NCI-H2081 treated with DMSO at 0.1 percent for 48 hours (cell line): ENCODE measurements at places on chromosomes 16 and 17.

GRCh38 chr16:28556914-28557320 lies 3.2 kb downstream of the SGF29 start:
- DNase-seq, result no peak

DNA sequence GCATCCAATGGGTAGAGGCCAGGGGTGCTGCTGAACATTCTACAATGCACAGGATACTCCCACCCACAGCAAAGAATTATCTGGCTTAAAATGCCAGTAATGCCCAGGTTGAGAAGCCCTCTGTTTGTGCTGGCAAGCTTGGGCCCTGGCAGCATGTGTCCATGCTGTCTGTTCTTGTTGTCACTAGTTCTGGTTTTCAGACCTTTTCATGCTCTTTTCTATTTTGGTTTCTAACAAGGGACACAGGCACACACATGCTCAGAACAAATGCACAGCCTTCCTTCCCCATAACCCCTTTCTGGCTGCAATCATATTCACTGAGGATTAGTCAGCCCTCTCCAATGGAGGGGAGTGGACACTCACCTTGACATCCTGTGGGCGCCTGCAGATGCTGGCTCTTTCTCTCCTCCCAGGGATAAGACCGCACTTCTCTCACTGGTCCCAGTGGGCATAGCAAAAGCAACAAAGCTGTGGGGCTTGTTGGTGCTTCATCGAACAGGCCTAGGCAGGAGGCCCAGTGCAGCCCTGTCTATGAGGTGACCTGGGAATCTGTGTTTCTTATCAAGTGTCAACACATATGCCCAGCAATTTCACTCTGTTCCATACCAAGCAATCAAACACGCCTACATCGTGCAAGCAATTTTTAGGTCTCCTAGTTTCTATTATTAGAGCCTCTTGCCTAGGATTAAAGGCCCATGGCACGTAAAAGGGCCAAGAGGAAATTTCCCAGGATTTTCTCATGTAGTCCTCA lies 271.1 kb upstream of the CCL2 start:
- DNase-seq, result no peak

- no peak for DNase-seq
Measured at GRCh38 chr16:21161211-21161610, 2.7 kb downstream of the LDAF1 start.

- no peak for DNase-seq
Measured at GRCh38 chr16:35150805-35151312, 1691.4 kb downstream of the TP53TG3F start.

- no peak for DNase-seq
Measured at GRCh38 chr17:27240086-27240801, 53.7 kb upstream of the WSB1 start.

DNA sequence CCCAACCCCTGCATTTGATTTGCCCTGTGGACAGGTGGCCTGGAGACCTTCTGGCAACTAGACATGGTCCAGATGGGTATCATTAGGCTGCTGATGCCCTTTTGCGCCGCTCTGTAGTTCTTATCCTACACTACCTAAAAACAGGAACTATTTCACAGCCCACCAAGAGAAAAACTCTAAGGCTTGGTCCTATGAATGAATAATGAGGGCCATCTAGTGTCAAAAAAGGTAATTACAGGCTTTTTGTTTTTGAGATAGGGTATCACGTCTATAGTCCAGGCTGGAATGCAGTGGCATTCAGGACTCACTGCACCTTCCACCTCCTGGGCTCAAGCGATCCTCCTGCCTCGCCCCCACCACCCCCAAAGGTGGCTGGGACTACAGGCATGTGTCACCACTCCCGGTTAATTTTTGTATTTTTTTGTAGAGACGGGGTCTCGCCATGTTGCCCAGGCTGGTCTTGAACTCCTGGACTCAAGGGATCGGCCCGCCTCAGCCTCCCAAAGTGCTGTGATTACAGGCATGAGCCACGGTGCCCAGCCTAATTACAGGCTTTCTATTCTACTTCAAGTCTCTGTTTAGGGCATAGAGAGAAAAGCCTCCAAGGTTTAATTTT lies 20.9 kb downstream of the COIL start:
- no peak for DNase-seq

DNA sequence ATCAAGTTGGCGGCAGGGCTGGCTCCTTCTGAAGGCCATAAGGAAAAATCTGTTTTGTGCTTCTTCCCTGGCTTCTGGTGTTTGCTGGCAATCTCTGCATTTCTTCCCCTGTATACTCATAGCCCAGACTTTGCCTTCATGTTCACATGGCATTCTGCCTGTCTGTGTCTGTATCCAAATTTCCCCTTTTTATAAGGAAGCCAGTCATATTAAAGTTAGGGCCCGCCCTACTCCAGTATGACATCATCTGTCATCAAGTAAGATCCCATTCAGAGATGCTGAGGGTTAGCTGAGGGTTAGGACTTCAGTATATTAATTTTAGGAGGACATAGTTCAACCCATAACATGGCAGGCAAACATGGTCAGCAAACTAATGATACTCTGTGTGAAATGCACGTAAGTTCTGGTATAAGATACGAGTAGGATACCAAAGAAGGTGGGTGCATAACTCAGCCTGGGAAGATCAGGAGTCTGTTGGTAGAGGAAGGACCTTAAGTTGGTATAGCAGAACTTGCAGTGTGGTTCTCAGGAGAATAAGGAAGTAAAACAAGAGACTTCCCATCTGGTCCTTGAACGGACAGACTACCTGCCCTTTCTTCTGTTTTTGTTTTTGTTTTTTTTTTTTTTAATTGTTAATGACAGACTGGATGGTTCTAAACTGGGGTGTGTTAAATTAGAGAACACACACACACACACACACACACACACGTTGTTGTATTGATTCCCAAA lies 13.9 kb downstream of the MAP2K6 start:
- DNase-seq, result no peak

- DNase-seq, result no peak
Measured at GRCh38 chr17:64781014-64781756, 119.1 kb upstream of the SMURF2 start.

DNA sequence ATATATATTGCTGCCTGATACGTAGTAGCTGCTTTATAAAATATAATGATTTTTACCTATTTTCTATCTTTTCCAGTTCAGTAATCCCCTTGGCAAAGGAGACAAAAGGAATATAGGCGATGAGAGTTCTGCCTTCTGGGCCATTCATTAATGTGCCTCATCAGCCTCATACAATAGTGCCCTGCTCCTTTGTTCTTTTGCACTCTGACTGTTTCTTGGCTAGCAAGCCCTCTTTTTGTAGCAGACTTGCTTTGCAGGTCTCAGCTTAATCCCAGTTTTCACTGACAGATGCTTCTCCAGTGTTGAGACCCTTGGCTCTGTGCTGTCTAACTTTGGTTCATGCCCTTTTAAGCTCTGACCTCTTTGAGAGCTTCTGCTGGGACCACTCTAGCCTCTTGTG lies 10.4 kb downstream of the HSD17B2 start:
- no peak for DNase-seq

- no peak for DNase-seq
Measured at GRCh38 chr16:86529160-86529559, 18.8 kb downstream of the FOXF1 start.

GRCh38 chr17:69945698-69946185 lies 129.3 kb upstream of the KCNJ16 start:
- DNase-seq, result no peak

- DNase-seq, result no peak
Measured at GRCh38 chr17:17938388-17939107, 33.7 kb downstream of the TOM1L2 start.

GRCh38 chr16:4836727-4837126 lies 10.4 kb downstream of the GLYR1 start:
- no peak for DNase-seq

DNA sequence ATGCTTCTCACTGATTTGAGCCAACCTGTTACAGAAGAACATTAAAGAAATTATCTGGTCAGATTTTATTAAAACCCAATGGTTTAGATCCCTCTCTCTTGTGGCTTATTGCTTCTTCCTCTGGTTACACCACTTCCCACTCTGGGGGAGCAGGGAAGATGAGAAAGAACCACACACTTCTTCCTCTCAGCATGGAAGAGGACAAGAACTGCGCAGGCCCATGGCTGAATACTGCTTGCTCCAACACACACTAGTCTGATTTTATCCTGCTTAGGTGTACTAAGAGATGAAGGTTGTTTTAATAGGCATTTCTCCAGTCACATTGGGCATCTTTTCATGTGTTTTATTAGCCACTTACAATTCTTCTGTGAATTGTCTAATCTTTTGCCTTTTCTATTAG lies 27.6 kb downstream of the MAP3K3 start:
- no peak for DNase-seq

DNA sequence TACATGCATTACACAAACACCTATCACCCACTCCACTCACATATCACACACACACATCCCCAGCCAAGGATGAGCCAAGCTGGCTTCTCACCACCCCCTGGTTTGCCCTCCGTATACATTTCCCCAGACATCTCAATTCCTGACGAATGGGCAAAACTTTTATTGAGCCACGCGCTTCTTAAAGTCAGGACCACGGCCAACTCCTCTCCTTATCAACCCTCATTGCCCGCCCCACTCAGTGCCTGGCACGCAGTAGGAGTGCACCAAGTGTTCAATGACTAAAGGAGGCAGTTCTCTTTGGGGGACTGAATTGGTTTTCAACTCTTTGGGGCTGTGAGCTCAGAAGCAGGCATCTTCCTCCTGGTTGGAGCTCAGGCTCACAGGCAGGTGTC lies 22.5 kb upstream of the C16orf78 start:
- no peak for DNase-seq

DNA sequence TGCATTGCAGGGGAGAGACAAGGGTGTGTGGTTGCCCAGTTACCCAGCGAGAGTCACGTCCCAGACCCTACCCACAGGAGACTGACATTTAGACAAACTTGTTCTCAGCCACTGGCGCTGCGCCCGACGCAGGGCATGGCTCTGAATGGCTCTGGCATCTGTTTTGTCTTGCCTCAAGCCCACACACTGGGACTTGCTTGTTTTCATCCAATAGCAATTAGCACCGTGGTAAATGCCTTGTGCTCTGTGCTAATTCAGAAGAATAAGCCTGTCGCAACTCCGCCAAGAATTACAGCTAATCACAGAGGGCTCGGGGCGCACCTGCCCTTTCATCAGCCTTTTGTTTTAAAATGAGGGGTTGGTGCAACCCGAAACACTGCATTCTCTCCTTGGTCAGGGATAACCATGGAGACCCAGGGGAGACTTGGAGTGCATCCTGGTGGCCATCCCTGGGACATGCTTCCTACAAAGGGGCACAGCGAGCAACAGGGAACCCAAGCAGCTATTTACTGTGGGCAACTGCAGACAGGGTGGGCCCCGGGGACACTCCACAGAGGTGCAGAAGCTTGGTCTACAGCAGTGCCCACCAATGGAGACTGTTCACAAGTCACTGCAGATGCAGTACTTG lies 220.6 kb upstream of the ZFHX3 start:
- peak; percentile 18 for DNase-seq

- DNase-seq, result no peak
Measured at GRCh38 chr16:70712942-70713341, 27.1 kb upstream of the MTSS2 start.

DNA sequence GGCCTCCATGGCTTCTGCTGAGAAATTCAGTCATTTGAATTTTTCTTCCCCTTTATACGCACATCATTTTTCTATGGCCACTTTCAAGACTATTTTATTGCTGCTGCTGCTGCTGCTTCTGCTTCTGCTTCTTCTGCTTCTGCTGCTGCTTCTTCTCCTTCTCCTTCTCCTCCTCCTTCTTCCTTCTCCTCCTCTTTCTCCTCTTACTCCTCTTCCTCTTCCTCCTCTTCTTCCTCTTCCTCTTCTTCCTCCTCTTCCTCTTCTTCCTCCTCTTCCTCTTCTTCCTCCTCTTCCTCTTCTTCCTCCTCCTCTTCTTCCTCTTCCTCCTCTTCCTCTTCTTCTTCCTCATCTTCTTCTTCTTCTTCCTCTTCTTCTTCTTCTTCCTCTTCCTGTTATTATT lies 22.4 kb downstream of the CPD start:
- no peak for DNase-seq

- DNase-seq, result no peak
Measured at GRCh38 chr17:76953946-76954345, 85.7 kb downstream of the MGAT5B start.

DNA sequence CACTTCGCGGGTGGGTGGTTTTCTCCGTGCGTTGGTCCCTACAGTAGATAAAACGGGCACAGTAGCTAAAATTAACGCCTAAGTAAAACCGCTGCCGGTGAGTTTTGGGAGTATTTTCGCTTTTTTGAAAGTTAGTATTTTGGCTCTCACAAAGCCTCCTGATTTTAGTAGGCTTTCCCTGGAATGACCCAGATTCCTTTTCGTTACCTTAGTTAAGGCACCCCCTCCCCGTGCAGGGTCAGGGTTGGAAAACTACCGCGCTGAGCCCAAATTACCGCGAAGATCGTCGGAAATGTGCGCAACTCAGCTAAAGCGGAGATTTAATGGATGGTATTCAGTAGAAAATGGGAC lies 28.3 kb upstream of the ST6GALNAC1 start:
- DNase-seq, result no peak

- DNase-seq, result peak; percentile 29
Measured at GRCh38 chr17:42979511-42980273, at the start of gene PTGES3L. PTGES3L (minus strand) TSS chr17:42980080; CDS start chr17:42980053, 27 bp downstream.

- DNase-seq, result no peak
Measured at GRCh38 chr16:86697715-86698114, 119.4 kb downstream of the FOXL1 start.

GRCh38 chr17:68057531-68057952 lies 22.0 kb downstream of the KPNA2 start:
- DNase-seq, result no peak

DNA sequence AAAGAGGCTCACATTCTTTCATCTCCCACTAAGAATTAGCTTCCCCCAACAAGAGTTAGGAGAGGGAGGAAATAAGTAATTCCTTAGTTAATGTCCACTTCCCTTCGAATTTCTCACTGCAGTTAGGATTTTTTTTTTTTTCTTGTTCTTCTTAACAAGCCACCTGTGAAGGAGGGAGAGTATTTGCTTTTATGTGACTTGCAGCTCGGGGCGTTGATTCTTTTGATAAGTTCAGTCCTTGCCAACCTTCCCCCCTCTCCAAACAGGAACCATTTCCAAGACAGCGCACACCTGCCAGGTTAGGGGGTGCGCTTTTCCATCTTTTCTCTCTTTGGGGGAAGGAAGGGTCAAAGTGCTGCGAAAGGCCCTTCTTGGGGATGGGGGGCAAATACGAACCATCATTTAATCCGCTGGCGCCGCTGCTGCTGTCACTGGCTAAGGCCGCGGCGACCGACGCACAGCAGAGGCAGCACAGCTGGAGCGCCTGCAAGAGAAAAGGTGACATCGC lies 758 bp downstream of the ADAMTS18 start:
- no peak for DNase-seq

DNA sequence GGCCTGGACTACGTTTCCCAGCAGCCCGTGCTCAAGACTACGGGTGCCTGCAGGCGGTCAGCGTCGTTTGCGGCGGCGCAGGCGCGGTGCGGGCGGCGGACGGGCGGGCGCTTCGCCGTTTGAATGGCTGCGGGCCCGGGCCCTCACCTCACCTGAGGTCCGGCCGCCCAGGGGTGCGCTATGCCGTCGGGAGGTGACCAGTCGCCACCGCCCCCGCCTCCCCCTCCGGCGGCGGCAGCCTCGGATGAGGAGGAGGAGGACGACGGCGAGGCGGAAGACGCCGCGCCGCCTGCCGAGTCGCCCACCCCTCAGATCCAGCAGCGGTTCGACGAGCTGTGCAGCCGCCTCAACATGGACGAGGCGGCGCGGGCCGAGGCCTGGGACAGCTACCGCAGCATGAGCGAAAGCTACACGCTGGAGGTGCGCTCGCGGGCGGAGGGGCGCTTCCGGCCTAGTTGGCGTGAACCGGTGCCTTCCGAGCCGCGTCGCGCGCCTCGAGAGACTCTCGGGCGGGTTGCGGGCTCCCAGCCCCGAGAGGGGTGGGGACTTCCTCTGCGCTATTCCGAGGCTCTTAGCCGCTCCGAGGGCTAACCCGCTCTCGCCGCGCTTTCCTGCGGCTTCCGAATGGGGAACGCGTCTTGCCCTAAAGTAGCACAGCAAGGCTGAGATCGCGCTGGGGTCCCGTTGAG lies at the start of gene RBL2:
TSS of gene RBL2 (plus strand) at position 95 of the 689 bp plus-strand sequence. CDS start at position 181, 86 bp downstream.
- DNase-seq, result no peak
